ENCODE measurements at places on chromosomes 1 and 21. TPM values are rescaled to one million over a fixed set of nuclear protein-coding genes. Genes with fewer than 3 reads are reported as not detected.

GRCh38 chr21:42429856-42430255 lies 26.2 kb downstream of the UBASH3A start:
- H3K36me3 ChIP-seq, result peaks cover 85% of the 10 kb centered on the region
- no peak for DNase-seq
- H3K4me1 ChIP-seq, result peaks cover 47% of the 10 kb centered on the region
- H3K4me3 ChIP-seq, result no peak overlapping the region

Gene CRB1
- total RNA-seq, result not detected

DNA sequence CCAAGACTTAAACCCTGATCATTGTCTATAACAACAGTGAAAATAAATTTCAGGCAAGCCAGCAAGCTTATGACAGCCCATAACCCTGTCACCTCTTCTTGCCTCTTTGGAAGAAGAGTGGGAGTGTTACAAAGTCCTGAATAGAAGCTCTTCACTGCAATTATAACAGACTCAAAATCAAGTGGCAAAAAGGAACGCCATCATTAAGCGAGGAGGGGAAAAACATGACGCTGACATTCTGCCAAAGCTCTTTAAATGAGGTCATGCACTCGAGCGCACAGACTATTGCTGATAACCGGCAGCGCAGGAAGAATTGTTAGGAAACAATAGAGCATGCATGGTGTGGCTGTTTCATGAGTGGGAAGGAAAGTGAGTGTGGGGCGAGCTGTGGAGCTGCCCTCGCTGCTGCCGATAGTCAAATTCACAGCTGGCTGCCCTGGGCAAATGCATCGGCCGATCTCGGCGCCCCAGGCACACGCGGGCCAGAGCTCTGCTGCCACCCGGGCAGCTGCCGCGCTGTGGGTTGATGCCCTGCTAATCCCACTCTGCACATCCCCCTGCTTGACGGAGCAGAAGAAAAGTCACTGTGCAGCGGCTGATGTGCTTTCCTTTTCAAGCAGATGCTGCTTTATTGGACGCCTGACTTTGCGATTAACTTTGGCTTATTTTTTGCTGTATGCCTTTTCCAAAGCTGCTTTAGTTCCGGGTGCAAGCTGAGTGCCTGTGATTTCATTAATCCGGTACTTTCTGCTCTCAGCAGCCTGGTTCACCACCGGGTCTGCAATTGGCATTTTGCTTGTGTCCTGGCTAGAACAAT lies 102.4 kb upstream of the ST6GALNAC5 start:
- no peaks in the 10 kb centered on the region for H3K4me1 ChIP-seq
- H3K27ac ChIP-seq, result no peak overlapping the region
- H3K27me3 ChIP-seq, result no peaks in the 10 kb centered on the region
- no peak overlapping the region for H3K4me3 ChIP-seq

DNA sequence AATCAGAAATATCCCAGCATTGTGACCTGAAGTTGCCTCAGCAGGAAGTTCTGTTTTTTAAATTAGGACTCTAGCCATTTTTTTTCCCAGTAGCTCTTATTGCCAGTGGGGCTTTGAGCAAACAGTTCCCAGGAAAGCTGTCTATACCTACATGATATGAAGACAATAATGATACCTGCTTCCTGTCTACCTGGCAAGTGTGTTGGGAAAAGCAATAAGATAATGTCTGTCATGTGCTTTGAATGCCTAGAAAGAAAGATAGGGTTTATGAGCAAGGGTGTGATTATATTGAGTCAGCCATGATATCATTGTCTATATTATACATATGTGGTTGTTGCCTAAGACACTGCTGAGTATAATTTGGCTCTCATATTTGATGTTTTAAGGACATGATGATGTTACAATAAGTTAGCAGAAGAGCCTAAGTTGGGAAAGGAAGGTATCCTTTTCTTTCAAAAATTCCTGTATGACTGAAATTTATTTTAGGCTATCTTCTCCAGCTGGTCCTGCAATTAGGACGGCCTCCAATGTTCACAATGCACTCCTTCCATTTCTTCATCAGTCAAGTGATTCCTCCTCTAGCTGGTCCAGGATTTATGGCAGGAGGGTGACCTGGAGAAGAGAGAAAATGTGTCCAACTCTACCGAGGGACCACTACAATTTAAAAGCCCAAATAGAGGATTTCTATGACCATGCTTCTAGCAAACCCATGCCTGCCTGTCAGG lies 99.6 kb upstream of the CDC42BPA start:
- no peak overlapping the region for H3K4me3 ChIP-seq
- H3K36me3 ChIP-seq, result no peaks in the 10 kb centered on the region
- H3K4me1 ChIP-seq, result no peaks in the 10 kb centered on the region
- DNase-seq, result no peak

GRCh38 chr21:43848771-43849170 lies 16.3 kb upstream of the AGPAT3 start:
- H3K27ac ChIP-seq, result no peak overlapping the region
- no peak for DNase-seq
- no peaks in the 10 kb centered on the region for H3K27me3 ChIP-seq
- H3K4me1 ChIP-seq, result peaks cover 12% of the 10 kb centered on the region
- peaks cover 4% of the 10 kb centered on the region for H3K36me3 ChIP-seq

DNA sequence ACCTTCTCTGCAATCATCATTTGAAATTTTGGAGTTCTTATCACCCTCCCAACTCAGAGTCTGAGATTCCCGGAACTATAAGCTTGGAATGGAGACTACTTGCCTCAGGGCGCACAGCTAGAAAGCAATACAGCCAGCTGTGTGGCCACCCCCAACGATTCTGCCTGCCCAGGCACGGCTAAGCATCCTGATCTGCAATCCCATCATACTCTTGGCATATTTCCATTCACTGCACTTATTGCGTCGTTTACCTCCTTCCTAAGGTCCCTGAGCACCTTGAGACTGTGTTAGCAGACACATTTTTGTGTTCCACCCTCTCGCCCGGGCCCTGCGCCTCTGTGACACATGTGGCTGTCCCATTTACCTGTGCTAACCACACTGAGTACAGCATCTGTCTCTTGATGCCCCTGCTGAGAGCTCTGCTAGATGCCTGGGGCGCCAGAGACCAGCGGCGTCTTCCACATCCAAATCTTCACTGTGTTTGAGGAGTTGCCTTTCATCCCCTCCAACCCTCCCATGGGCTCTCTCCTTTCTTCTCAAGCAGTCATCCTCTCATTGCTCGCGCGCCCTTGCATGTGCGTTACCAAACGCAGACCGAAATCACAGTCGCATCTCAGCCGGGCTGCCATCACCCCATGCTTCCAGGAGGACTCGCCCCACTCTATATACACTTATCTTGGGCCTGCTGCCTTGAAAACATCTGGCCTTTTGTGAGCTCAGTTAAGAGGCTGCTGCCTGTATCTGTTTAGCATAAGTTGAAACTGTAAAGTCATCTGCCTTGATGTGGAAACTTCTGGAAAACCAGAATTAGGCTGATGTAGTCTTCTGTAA lies 3.5 kb upstream of the CLDN19 start:
- H3K4me3 ChIP-seq, result no peak overlapping the region
- no peak for DNase-seq
- no peaks in the 10 kb centered on the region for H3K27me3 ChIP-seq
- H3K27ac ChIP-seq, result no peak overlapping the region
- H3K4me1 ChIP-seq, result no peaks in the 10 kb centered on the region

Gene VTCN1
- not detected for total RNA-seq

GRCh38 chr1:6108937-6109614 lies 63.4 kb downstream of the KCNAB2 start:
- no peak overlapping the region for H3K4me3 ChIP-seq
- H3K27me3 ChIP-seq, result peaks cover 8% of the 10 kb centered on the region
- H3K36me3 ChIP-seq, result no peaks in the 10 kb centered on the region
- peak; percentile 25 for DNase-seq
- no peak overlapping the region for H3K27ac ChIP-seq

DNA sequence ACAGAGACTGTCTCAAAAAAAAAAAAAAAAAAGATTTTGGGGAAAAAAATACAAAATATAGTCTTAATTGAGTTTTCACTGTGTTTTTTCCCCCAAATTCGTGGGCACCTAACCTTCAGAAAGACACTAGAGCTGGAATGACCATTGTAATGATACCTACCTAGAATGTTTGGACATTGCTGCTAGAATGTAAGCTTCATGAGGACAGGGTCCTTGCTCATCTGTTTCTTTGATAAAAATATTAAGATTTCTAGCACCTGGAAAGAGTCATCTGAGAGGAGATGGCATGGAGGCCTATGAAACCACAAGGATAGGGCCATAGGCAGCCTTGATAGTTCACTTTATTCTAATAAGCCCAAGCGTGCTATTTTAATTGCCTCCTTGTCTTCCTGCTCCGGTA lies 6.5 kb downstream of the LRRC8D start:
- no peak for DNase-seq
- H3K36me3 ChIP-seq, result peaks cover 3% of the 10 kb centered on the region
- no peak overlapping the region for H3K27ac ChIP-seq
- no peak overlapping the region for H3K4me3 ChIP-seq

Gene SPATA45
- not detected for total RNA-seq

DNA sequence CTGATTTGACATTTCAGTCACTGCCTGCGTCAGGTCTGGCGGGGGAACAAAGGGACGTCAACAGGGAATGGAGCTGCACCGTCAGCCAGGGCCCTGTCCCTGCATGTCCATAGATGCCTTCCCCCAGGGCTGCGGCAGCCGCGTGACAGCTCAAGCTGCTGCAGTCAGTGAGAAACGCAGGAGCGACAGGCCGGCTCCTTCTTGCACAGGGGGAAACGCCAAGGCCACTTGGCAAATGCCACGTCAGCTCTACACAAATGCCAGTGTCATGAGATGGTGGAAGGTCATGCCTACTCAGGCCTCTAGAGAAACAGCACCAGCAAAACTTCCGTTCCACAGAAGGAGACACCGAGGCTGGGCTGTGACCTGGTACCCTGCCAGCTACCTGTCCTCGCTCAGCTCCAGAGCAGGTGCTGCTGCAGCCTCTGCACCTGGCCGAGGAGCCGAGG lies 37.7 kb downstream of the SYF2 start:
- no peak overlapping the region for H3K27ac ChIP-seq
- no peak overlapping the region for H3K4me3 ChIP-seq

DNA sequence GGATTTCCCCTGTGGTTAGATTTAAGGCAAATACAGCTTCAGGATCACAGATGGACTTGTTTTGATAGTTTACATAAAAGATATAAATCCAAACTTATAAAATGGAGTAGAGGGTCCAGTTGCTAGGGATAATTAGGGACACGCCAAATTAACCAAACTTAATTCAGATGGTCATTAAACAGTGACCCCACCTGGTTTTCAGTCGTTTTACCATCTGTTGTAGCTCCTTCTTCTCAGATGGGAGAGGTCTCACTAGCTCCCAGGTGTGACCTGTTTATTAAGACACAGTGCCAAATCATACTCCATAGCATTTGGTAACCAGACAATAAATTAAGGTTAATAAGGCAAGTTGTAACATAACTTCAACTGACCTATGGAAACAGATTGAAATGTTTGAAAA lies 8.1 kb upstream of the GADD45A start:
- peaks cover 4% of the 10 kb centered on the region for H3K36me3 ChIP-seq
- H3K27me3 ChIP-seq, result peaks cover 12% of the 10 kb centered on the region
- H3K4me3 ChIP-seq, result no peak overlapping the region
- DNase-seq, result no peak
- no peak overlapping the region for H3K27ac ChIP-seq

GRCh38 chr1:207810606-207811295 lies 58.9 kb downstream of the CD46 start:
- H3K4me3 ChIP-seq, result no peak overlapping the region
- no peak overlapping the region for H3K27ac ChIP-seq
- no peak for DNase-seq
- H3K36me3 ChIP-seq, result peaks cover 66% of the 10 kb centered on the region

GRCh38 chr1:224719716-224720115 lies 103.6 kb downstream of the CNIH3 start:
- no peak overlapping the region for H3K27ac ChIP-seq
- no peaks in the 10 kb centered on the region for H3K36me3 ChIP-seq
- DNase-seq, result no peak
- H3K4me3 ChIP-seq, result no peak overlapping the region
- peaks cover 13% of the 10 kb centered on the region for H3K4me1 ChIP-seq

GRCh38 chr1:961132-961669 lies 817 bp downstream of the KLHL17 start:
- H3K27ac ChIP-seq, result no peak overlapping the region
- peaks cover 5% of the 10 kb centered on the region for H3K36me3 ChIP-seq
- peaks cover 2% of the 10 kb centered on the region for H3K27me3 ChIP-seq
- no peak for DNase-seq
- H3K4me3 ChIP-seq, result peak overlapping the region; percentile 74
- H3K4me1 ChIP-seq, result peaks cover 7% of the 10 kb centered on the region

- peak overlapping the region; percentile 99 for H3K4me3 ChIP-seq
- H3K36me3 ChIP-seq, result peaks cover 2% of the 10 kb centered on the region
- peaks cover 28% of the 10 kb centered on the region for H3K4me1 ChIP-seq
- H3K27ac ChIP-seq, result peak overlapping the region; percentile 87
- DNase-seq, result no peak
- H3K27me3 ChIP-seq, result peaks cover 2% of the 10 kb centered on the region
Measured at GRCh38 chr1:161313554-161314200, 504 bp upstream of the SDHC start.

Gene AMY1B
- total RNA-seq, result not detected

GRCh38 chr1:47791879-47792608 lies 205.1 kb downstream of the TRABD2B start:
- H3K4me3 ChIP-seq, result no peak overlapping the region
- H3K36me3 ChIP-seq, result no peaks in the 10 kb centered on the region
- no peak overlapping the region for H3K27ac ChIP-seq
- H3K27me3 ChIP-seq, result no peaks in the 10 kb centered on the region
- DNase-seq, result no peak

All from activated T-helper 1 cell treated with anti-CD3 and anti-CD28 coated beads, Interleukin-12 subunit alpha, Interleukin-12 subunit beta, Interleukin-2, Interleukin-4 antibody, amounts not matched to agents 30 ng/mL and 10 ng/mL and 1 ng/mL, durations not matched to agents 14 hours and 24 hours and 36 hours (primary cell).